Adipose tissue (tissue), 3 donors: ENCODE measurements at places on chromosomes 13 and 19. TPM values are rescaled to one million over a fixed set of nuclear protein-coding genes. Genes with fewer than 3 reads are reported as not detected.

MYO1F gene
- 21.3 TPM for polyA plus RNA-seq

WDR18 gene
- 30.9 TPM for polyA plus RNA-seq

LILRA1 gene
- polyA plus RNA-seq, result 2.1 TPM

TNNI3 gene
- polyA plus RNA-seq, result 1.1 TPM

ZNF492 gene
- 0.22 TPM for polyA plus RNA-seq
